ENCODE measurements at places on chromosomes 4 and X. TPM values are rescaled to one million over a fixed set of nuclear protein-coding genes. Genes with fewer than 3 reads are reported as not detected.

AFM gene
- polyA plus RNA-seq, result not detected

BBS12 gene
- polyA plus RNA-seq, result 0.68 TPM

ZIC3 gene
- not detected for polyA plus RNA-seq

DGKK gene
- 0.05 TPM for polyA plus RNA-seq

HSD17B13 gene
- not detected for polyA plus RNA-seq

VEGFC gene
- polyA plus RNA-seq, result not detected

MAGEC3 gene
- polyA plus RNA-seq, result not detected
